Tibial artery (tissue), 4 donors: ENCODE measurements at places on chromosomes 5 and 9.

- no peak overlapping the region for H3K4me3 ChIP-seq
These were observed 93.1 kb downstream of the NUDT12 start for GRCh38 chr5:103469288-103470040.

GRCh38 chr9:21516796-21517195, 34.7 kb upstream of the IFNE start:
- no peaks in the 10 kb centered on the region for H3K27me3 ChIP-seq
- no peaks in the 10 kb centered on the region for H3K36me3 ChIP-seq
- H3K4me1 ChIP-seq: no peaks in the 10 kb centered on the region
- H3K27ac ChIP-seq: no peak overlapping the region
- H3K4me3 ChIP-seq: no peak overlapping the region

- H3K27me3 ChIP-seq: no peaks in the 10 kb centered on the region
- no peak for DNase-seq
- peaks cover 3% of the 10 kb centered on the region for H3K4me1 ChIP-seq
- no peak overlapping the region for H3K27ac ChIP-seq
These were observed 143.9 kb upstream of the SLC1A3 start for GRCh38 chr5:36462295-36463021.

- H3K27me3 ChIP-seq: no peaks in the 10 kb centered on the region
- DNase-seq: no peak
- peaks cover 26% of the 10 kb centered on the region for H3K4me1 ChIP-seq
- H3K4me3 ChIP-seq: no peak overlapping the region
These were observed 8.4 kb downstream of the FNBP1 start for GRCh38 chr9:130034570-130034969.

DNA sequence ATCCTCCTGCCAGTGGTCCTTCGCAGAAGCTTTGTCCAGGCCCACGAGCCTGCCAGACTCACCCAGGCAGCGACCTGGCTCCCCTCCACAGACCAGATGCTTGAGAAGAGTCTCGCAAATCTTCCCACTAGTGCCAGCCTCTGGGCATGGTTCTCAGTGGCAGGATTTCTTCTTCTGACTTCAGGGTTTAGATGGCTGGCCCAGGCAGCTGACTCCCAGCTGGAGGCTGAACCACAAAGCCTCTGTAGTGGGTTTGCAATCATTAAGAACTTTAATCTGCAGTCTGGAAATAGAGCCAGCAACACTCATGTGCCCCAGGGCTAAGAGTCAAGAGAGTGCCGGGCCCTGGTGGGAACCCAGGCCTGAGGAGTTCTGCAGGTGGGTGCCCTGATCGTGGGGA, 90.6 kb upstream of the ICE1 start:
- no peaks in the 10 kb centered on the region for H3K4me1 ChIP-seq
- no peak for DNase-seq
- H3K36me3 ChIP-seq: no peaks in the 10 kb centered on the region
- no peak overlapping the region for H3K4me3 ChIP-seq
- no peaks in the 10 kb centered on the region for H3K27me3 ChIP-seq

GRCh38 chr9:110337727-110338126, at the start of gene TXNDC8:
TSS of gene TXNDC8 (minus strand) at chr9:110337863.
- no peaks in the 10 kb centered on the region for H3K36me3 ChIP-seq
- no peaks in the 10 kb centered on the region for H3K4me1 ChIP-seq
- H3K27ac ChIP-seq: no peak within 1 kb of the TSS
- H3K27me3 ChIP-seq: no peaks in the 10 kb centered on the region

- H3K36me3 ChIP-seq: no peaks in the 10 kb centered on the region
- H3K4me1 ChIP-seq: peaks cover 26% of the 10 kb centered on the region
- no peak overlapping the region for H3K4me3 ChIP-seq
- H3K27ac ChIP-seq: no peak overlapping the region
These were observed 78.5 kb downstream of the KIF4B start for GRCh38 chr5:155091768-155092717.

DNA sequence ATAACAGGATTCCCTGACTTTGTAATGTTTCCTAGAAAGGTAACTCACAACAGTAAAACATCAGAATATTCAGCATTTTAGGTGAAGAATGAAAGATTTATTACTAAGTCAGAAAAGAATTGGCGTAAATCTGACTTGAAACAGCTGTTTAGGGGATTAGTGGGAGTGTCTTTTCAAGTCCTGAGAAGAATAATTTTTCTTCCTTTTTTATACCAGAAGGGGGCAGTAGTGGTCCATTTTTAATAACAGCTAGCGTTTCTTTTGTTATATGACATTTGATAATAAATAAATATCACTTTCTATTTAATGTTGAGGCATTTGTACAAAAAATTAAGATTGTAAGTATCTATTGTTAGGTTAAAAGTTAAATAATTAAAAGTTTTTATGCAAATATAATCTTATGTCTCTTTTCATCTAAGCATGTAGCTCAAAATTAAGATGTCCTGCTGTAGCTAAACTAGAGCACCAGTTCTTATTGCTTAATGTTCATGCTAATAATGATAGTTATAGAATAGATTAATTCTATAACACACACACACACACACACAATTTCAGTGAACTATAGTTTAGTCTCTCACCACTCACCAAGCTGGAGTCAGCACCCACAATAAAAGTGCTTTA, 258.7 kb upstream of the ARRDC3 start:
- H3K27ac ChIP-seq: no peak overlapping the region
- no peaks in the 10 kb centered on the region for H3K27me3 ChIP-seq
- no peaks in the 10 kb centered on the region for H3K4me1 ChIP-seq

GRCh38 chr5:141598391-141599345, 20.1 kb downstream of the DIAPH1 start:
- no peaks in the 10 kb centered on the region for H3K27me3 ChIP-seq
- no peak for DNase-seq
- H3K36me3 ChIP-seq: no peaks in the 10 kb centered on the region
- H3K4me1 ChIP-seq: peaks cover 42% of the 10 kb centered on the region
- peak overlapping the region; percentile 59 for H3K27ac ChIP-seq

DNA sequence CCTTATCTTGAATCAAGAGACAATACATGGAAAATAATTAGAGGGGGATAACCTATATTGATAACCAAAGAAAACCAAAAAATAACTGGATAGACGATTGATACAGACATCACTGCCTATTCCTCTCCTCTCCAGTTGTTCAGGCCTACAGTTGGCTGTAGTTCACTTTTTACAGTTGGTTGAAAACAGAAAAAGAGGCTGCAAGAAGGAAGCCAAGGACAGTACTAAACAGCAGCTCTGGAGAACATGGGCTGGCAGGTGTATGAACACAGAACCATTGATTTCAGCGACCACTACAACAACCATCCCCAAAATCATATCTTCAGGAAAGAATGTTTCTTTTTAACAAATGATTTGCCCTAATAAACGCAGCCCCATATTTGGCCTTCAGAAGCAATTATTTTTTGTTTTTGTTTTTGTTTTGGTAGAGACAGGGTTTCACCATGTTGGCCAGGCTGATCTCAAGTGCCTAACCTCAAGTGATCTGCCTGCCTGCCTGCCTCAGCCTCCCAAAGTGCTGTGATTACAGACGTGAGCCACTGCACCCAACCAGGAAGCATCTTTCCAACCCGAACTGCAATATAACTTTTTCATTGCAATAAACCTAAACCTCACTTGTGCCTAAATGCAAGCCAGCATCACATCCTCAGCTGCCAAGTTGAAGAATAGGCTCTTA, 64.3 kb downstream of the MLLT3 start:
- H3K4me1 ChIP-seq: peaks cover 23% of the 10 kb centered on the region
- DNase-seq: no peak
- no peaks in the 10 kb centered on the region for H3K36me3 ChIP-seq
- H3K27ac ChIP-seq: no peak overlapping the region

GRCh38 chr5:127290946-127291693, 524 bp downstream of the MEGF10 start:
- DNase-seq: no peak
- peaks cover 21% of the 10 kb centered on the region for H3K27me3 ChIP-seq
- H3K4me1 ChIP-seq: no peaks in the 10 kb centered on the region
- no peak overlapping the region for H3K27ac ChIP-seq
- no peaks in the 10 kb centered on the region for H3K36me3 ChIP-seq

DNA sequence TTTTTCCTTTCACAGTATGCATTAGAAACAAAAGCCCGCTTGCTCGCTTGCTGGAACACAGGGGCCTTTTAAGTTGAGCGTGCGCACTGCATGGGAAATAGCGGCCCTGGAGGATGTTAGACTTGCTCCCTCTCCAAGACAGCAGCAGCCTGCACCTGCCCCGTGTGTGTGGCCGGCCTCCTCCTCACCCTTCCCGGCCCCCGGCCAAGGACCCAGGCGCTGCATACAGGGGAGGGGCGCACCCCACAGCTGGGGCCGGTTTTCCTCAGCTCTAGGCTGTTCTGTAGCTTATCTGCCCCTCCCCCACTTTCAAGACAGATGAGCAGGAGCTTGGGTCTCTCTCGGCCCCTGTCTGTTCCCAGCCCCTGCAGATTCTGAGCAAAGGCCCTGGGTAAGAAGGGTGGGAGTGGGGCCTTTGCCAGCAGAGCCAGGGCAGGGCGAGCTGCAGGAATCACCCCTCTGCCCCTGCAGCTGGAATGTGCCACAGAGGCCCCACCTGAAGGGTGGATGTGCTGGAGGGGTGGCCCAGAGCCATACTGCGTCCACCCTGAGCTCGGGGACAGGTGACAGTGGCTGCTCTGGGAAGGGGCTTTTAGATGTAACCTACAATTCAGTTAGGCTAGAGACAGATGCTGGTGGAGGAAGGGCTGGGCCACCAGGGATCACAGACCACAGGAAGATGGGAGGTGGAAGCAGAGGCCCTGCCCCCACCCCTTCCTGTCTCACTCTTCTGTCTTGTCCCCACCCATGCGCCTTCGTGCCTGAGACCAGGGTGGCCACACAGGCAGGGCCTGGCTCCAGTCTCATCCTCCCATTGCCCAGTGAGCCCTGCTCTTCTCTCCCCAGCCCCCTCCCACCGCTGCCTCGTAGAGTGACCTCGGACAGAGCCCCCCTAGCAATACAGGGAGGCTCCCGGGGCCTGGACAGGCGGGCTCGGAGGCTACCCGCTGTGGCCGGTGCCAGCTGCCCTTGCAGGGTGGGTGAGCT, 132.4 kb downstream of the DAB2IP start:
- no peak overlapping the region for H3K27ac ChIP-seq
- peaks cover 45% of the 10 kb centered on the region for H3K36me3 ChIP-seq

DNA sequence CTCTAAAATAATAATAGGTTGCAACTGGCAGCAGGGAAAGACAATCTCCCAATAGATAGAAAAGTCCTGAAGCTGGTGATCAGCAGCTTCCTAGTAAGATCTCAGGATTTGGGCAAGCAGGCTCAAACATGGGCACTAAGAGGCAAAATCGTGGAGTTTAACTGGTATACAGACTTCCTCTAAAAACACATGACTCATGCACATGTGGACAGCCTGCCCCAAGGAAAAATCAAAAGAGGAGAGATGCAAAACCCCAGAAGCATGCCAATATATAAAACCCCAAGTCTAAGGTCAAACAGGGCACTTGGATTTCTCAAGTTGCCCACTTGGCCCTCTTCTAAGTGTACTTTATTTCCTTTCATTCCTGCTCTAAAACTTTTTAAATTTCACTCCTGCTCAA, 62.8 kb downstream of the CDKN2A start:
- H3K4me3 ChIP-seq: no peak overlapping the region
- H3K27ac ChIP-seq: no peak overlapping the region
- H3K27me3 ChIP-seq: no peaks in the 10 kb centered on the region
